Panc1 (cell line): ENCODE measurements at places on chromosomes 6 and 20. TPM values are rescaled to one million over a fixed set of nuclear protein-coding genes. Genes with fewer than 3 reads are reported as not detected.

Gene HACE1
- total RNA-seq: 13.0 TPM

Gene DEF6
- total RNA-seq: 0.59 TPM

Gene HTR1E
- not detected for total RNA-seq

Gene SCUBE3
- total RNA-seq: 1.6 TPM

Gene SPATA25
- total RNA-seq: 1.8 TPM

Gene ANKEF1
- 6.3 TPM for total RNA-seq

Gene SOX18
- total RNA-seq: 18.7 TPM

Gene BPIFB4
- not detected for total RNA-seq

Gene GPR6
- not detected for total RNA-seq

Gene MCCD1
- not detected for total RNA-seq

Gene RHAG
- 0.23 TPM for total RNA-seq

Gene BFSP1
- total RNA-seq: 6.9 TPM

Gene AKIRIN2
- total RNA-seq: 47.6 TPM

Gene ADGRB3
- 0.10 TPM for total RNA-seq

Gene HCRTR2
- not detected for total RNA-seq

Gene GPX5
- total RNA-seq: not detected
